ENCODE measurements at places on chromosomes 13 and 19.
A peak's percentile ranks its signal among the peaks of the same experiment; 100 is the strongest.

DNA sequence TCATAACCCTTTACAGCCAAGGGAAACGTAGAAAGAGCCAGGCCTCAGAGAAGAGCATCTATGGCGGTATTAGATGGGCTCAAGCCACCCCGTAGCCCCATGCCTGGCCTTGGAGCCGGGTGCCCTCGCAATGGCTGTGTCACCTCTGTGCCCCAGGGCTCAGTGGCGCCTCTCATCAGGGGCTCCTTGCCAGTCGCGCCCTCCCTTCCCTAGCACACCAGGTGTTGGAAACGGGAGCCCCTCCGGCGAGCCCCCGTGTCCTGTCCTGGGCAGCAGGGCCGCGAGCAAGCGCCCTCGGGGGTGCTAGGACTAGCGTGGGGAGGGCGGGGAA is 453 bp downstream of the ZNF256 start:
- DNase-seq = no peak

DNA sequence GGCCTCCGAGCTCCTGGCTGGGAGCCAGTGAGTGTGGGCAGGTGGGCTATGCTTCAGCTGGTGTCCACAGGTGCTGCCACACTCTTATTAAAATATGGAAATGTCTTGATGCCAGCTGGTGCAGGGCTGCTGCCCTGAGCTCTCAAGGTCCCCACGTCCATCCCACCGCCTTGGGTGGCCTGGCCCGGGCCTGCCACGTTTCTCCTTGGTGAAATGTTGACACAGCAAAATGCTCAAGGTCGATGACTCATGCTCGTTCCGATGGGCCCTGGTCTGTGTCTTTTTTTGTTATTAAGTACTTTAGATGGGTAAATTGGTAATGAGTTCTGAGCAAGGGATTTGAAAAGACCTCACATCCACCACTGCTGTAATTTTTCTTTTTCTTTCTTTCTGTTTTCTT is 524.7 kb downstream of the MYO16 start:
- DNase-seq = no peak

DNA sequence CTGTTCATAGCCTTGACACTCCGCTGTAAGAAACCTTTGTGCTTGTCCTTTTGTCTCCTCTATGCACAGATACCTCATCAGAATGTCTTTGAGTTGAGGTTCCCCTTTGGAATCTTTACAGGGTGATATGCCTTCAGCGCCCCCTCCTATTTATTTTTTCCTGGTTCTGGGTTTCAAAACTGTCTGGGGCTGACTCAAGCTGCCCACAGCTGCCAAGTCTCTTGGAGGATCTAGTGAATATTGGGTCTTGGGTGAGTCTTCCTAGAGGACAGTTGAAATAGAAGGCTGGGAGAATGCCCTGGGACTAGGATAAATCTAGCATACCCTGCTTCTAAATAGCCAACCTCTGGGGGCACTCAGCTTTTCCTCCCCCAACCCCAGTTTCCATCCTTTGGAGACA is 930 bp downstream of the ZNF136 start:
- DNase-seq = peak; percentile 39

DNA sequence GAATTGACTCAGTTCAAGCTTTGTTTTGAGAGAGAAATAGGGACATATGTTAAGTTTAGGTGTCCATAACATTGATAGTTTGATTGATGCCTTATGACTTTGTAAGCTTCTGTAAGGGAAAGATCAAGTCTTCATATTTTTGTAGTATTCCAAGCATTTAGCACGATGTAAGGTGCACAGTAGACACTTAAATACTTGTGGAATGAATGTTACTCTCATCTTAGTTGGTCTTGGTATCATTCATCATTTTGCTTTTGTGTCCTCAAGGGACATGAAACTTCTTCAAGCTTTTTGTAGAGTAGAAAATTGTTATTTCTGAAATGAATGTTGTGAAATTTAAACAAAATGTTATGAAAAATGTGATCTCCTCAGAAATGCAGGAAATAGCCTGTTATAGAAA is 10.1 kb downstream of the TDRD3 start:
- no peak for DNase-seq

GRCh38 chr19:35491836-35492360 is 1.6 kb upstream of the KRTDAP start:
- no peak for DNase-seq

DNA sequence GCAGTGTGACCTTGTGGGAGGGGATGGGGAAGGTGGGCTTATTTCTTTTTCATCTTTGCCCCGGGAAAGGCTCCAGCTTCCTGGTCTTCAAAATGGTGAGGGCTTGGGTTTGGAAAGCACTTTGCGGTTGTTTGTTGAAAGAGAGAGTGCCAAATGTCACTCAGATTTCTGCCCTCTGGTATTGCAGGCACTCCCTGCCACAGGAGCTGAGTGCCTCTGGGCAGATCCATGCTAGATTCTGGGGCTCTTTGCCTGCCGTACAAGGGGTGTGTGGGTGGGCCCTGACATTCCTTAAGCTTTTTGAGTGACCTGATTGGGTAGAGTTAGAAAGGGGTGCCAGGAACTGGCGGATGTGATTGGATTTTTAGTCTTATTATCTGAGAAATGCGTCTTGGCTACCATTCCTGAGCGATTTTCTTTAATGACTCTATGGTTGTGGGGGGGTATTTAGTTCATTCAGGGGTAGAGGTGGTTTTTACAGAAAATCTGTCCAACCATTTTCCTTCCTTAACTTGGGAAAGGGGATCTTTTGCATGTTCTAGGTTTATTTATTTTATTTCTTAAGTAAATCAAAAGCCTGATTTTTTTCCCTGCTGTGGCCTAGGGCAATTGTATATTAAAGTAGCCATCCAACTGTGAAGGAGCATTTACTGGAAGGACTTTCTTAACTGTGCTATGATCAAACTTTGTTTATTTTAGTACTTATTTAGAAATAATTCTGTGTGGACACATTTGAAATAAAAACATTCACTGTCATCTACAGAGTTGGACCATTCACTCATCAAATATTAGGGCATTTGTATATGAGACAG is 3.2 kb downstream of the ARHGAP35 start:
- no peak for DNase-seq

DNA sequence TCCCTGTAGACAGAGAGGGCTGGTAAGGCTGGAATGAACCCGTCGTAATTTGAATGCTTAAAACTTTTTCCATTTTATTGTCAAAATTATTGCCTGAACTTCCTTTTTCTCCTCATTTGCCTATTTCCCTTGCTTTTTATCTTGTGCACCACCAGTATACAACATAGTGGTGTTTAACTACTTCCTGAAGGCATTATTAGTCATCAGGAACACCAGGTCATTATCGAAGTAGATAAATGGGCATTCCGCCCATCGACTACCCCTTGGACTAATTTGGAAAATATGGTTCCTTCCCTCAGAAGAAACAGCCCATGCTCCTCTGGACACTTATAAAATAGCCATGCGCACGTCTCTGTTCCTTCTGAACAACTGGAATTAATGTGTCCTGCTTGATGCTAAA is 232.1 kb downstream of the TM9SF2 start:
- no peak for DNase-seq

GRCh38 chr19:44757735-44758505 is 9.4 kb downstream of the BCL3 start:
- no peak for DNase-seq

GRCh38 chr19:13483215-13483614 is 23.1 kb downstream of the CACNA1A start:
- no peak for DNase-seq

DNA sequence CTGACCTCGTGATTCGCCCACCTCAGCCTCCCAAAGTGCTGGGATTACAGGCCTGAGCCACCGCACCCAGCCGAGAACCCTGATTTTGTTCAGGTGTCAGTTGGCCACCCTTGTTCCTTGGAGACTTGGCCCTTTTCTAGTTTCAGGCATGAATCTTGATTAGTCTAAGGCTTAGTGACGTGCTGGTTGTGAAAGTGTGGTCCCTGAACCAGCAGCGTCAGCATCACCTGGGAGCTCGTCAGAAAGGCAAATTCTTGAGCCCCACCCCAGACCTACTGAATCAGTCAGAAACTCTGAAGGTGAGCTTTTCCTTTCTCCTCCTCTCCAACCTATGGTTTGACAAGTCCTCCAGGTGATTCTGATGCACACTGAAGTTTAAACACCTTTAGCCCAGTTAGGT is 35.2 kb downstream of the CACNG6 start:
- DNase-seq = no peak

GRCh38 chr13:113098162-113098732 is 7.3 kb upstream of the F7 start:
- DNase-seq = no peak

DNA sequence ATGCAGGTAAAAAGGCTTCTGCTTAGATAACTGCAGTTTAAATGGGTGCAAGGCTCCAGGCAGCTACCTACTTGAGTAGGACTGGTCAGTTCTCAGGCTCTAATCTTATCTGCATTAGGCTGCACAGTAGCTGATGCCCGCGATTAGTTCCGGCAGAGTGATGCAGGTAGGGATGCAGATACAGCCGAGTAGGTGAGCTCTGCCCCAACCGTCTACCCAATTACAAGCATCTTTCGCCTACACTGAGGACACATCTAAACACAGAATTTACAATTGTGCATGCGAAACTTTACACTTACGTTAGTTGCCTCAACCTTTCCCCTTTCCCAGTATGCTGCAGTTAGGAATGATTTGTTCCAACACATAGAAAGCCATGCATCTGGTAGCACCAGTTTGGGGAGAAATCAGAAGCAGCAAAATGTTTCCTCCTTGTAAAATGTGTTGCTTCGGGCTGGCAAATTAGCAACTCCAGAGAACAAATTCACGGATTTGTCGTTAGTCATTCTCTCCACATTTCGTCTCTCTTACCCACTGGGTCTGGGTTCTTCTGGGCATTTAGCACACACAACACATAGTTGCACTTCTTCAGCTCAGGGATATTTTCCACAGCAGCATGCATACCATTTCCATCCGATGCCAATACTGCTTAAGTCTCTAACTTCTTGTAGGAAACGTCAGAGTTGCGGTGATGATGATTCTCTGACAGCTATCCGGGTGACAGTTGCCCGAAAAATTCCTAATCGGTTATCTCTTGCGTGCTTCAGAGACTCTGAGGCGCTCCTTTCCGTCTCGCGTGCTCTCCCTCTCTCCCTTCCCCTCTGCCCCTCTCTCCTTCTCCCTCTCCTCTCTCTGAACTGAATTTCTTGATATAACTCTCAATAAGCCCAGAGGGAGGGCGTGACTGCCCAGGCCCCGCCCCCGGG is at the start of gene PCDH9:
PCDH9 (minus strand) TSS at position 856 of the 923 bp plus-strand sequence. CDS start 1,896 bp downstream, outside the sequence.
- DNase-seq = no peak

DNA sequence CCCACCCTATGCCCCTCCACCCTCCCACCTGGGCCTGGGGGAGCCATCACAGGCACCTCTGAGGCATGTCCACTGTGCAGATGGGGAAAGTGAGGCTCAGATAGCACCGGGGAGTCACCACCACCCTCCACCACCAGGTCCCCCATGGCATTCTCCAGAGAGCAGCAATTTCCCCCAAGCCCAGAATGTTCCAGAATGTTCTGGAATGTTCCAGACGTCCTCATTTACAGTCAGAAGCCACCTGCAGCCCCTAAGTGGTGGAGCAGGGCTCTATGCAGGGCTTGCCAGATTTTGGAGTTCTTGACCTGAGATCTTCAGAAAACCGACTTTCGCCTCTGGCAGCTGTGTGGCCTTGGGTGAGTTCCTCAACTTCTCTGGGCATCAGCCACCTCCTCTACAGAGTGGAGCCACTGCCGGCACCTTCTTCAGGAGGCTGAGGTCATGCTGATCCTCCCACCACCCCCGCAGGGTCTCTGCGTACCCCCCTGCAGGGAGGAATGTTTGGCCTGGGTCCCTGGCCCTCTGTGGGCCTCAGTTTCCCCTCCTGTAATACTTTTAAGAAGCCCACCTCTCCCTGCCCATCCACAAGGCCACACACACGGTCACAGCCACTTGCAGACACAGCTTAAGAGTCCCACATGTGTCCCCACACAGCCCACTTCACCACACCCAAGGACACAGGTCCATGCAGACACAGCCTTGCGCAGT is 6.2 kb downstream of the FUT5 start:
- no peak for DNase-seq

GRCh38 chr13:71838842-71839241 is 28.2 kb downstream of the DACH1 start:
- DNase-seq = no peak

DNA sequence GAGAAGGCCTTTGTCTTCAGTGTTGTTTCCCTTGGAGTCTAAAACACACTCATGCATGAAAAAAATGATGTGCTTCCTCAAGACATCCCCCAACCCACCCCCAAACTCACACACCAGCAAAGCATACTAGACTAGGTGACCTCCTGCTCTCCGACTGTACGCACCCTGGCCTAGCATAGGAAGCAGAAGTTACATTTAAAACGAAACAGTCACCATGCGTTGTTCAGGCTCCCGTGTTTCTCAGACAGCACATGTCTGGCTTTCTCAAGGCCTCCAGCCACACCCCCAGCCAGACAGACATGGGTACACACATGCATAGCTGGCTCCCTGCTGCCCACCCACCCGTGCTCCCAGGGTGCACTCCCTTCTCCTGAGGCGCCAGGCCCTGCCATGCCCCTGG is 28.7 kb upstream of the C1QTNF9 start:
- DNase-seq = no peak

DNA sequence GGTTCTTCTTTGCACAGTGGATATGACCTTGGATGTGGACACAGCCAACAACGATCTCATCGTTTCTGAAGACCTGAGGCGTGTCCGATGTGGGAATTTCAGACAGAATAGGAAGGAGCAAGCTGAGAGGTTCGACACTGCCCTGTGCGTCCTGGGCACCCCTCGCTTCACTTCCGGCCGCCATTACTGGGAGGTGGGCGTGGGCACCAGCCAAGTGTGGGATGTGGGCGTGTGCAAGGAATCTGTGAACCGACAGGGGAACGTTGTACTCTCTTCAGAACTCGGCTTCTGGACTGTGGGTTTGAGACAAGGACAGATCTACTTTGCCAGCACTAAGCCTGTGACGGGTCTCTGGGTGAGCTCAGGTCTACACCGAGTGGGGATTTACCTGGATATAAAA is 9.4 kb downstream of the RFPL4AL1 start:
- no peak for DNase-seq

DNA sequence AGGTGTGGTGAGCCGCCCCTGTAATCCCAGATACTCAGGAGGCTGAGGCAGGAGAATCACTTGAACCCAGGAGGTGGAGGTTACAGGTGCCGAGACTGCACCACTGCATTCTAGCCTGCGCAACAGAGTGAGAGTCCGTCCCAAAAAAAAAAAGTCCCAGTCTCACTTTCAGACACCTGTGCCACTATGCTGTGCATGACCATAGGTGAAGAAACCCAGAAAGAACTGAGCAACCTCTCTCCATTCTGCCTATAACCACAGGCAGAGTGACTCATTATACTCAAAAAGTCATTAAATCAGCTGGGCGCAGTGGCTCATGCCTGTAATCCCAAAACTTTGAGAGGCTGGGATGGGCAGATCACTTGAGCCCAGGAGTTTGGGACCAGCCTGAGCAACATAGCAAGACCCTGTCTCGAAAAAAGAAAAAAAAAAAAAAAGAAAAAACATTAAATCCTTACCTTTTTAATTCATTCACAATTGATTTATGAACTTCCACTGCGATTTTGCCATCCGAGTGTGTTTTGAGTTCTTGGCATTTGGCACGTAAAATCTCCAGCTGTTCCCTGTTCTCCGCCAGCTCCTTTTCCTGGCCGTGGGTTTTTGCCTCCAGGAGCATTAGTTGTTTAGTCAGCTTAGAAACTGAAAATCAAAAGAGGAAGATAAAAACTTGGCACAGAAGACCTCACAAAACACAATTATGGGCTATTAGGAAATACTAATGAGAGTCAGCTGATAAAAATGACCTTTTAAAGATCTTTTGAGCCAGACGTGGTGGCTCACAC is 45.5 kb upstream of the SLC7A9 start:
- DNase-seq = no peak
